ENCODE measurements at places on chromosomes 12 and 14.

DNA sequence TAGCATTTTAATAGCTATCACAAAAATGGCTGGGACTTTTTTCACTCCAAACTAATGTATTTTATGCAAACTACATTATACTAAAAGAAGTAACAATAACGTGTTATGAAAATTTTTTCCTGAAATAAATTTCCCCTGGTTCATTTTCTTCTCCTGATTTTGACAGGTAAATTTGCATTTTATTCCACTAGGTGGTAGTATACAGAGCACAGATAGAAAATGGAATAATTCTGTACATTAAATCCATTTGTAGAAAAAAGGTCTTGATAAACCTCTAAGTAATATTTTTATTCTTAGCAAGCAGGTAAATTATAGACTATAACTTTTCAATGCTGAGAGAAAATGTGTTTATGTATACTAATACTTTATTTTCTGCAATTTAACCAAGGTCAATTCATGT, 96.5 kb downstream of the BCAT1 start:
- DNase-seq, result no peak

DNA sequence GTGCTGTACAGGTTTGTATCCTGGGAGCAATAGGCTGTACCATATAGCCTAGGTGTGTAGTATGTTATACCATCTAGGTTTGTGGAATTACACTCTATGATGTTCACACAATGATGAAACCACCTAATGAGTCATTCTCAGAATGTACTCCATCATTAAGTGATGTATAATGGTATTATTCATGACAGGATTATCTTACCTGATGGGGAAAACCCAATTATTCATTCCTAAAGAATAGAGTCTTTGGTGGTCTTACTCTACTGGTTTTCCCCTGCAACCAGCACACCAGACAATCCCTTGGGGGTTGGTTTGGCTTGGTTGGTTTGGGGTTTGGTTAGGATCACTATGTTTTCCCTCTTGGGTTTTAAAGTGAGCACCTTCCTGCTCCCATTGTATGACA, 12.6 kb upstream of the OR10P1 start:
- no peak for DNase-seq

DNA sequence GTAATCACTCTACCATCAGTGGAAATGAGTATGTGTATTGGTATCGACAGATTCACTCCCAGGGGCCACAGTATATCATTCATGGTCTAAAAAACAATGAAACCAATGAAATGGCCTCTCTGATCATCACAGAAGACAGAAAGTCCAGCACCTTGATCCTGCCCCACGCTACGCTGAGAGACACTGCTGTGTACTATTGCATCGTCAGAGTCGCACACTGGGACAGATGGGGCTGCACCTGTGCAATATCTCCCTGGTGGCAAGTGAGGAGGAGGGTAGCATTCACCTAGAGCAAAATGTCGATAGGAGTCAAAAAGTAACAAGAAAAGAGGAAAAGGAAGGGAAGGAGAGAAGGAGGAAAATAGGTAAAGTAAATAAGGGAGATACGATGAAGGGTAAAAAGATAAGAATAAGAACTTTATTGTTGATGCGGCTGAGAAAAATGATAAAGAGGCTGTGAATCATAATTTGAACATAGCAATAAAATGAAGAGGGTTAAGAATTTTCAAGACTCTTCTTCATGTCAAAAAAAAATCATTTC, 450.5 kb upstream of the OR4E1 start:
- no peak for DNase-seq

GRCh38 chr12:4027412-4027811, 154.2 kb upstream of the PARP11 start:
- DNase-seq, result peak; percentile 21

DNA sequence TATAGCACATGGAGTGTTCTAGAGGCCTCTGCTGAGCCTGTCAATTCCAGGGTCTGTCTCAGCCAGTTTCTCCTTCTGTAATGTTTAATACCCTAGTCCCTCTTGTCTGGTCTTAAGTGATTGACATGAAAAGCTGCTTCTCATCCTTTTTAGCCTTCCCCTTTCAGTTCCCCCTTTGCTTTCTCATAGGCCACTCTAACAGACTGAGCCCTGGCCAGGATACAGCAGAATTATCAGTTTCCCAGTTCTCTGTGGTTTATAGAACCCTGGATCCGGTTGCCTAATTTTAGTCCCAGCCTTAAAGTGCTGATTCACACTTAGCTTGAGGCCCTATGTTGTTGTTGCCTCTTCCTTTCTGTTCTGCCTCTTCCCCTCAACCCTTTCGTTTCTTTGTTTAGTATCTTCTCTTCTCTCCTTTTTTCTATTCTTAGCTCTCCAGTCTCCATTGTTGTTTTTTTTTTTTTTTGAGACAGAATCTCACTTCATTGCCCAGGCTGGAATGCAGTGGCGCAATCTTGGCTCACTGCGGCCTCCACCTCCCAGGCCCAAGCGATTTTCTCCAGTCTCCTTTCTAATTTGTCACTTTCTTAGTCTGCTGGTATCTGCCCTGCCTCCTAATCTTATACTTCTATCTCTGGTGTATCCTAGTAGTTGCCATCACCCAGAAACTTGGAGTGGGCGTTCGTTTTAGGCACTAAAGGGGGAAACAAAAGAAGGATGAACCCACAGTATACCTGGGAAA, 2.9 kb upstream of the BIN2 start:
- peak; percentile 74 for DNase-seq

DNA sequence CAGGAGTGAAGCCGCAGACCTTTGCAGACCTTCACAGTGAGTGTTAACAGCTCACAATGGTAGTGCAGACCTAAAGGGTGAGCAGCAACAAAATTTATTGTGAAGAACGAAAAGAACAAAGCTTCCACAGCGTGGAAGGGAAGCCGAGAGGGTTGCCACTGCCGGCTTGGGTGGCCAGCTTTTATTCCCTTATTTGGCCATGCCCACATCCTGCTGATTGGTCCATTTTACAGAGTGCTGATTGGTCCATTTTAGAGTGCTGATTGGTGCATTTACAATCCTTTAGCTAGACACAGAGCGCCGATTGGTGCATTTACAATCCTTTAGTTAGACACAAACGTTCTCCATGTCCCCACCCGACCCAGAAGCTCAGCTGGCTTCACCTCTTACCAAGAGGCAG, 35.5 kb downstream of the MAPK1IP1L start:
- DNase-seq, result no peak

DNA sequence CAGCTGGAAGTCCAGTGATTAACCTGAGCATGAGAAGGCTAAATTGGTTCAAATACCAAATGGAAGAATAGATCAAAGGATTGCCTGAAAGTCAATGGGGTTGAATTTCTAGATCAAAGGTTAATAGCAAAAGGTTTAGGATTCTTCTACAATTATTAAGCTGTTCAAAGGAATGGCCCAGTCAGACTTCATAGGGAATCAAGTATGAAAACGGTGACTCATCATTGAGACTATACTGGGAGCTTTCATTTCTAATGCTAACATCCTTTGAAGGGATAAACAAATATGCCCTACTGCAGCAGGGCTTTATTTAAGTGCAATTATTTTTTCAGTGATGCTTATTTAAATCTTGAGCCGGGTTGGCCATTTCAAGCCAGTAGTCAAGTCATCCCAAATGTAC, 152.8 kb downstream of the RIMBP2 start:
- no peak for DNase-seq

DNA sequence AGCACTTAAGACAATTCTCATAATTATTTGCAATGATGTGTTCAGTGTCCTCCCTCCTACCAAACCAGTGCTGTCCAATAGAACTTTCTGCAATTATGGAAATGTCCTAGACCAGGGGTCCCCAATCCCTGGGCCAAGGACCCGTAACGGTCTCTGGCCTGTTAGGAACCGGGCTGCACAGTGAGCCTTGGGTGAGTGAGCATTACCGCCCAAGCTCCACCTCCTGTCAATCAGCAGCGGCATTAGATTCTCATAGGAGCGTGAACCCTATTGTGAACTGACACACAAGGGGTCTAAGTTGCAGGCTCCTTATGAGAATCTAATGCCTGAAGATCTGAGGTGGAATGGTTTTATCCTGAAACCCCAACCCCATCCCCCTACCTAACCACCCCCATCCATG, 3.9 kb downstream of the SVOP start:
- no peak for DNase-seq

DNA sequence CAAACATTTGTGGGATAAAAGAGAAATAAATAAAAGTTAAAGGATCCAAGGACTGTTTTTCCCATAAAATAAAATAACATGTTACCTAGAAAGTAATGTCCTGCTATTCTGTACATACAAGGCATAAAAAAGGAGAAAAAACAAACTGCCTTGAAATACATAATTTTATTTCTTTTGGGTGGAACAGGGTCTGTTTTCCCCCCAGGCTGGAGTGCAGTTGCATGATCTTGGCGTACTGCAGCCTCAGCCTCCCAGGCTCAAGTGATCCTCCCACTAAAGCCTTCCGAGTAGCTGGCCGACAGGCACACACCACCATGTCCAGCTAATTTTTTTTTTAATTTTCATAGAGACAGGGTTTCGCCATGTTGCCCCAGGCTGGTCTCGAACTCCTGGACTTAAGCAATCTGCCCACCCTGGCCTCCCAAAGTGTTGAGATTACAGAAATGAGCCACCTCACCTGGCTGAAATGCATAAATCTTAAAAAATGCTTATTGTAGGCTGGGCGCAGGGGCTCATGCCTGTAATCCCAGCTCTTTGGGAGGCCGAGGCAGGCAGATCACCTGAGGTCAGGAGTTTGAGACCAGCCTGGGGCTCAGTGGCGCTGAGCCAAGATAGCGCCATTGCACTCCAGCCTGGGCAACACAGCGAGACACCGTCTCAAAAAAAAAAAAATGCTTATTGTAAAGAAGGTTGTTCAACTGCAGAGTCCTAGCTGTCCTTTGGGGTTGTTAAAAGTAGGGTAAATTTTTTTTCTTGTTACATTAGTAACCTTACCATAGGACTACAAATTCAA, 4.1 kb upstream of the TUBA1C start:
- DNase-seq, result no peak

- DNase-seq, result no peak
These were observed 8.0 kb upstream of the HNF1A start for GRCh38 chr12:120970310-120970709.

DNA sequence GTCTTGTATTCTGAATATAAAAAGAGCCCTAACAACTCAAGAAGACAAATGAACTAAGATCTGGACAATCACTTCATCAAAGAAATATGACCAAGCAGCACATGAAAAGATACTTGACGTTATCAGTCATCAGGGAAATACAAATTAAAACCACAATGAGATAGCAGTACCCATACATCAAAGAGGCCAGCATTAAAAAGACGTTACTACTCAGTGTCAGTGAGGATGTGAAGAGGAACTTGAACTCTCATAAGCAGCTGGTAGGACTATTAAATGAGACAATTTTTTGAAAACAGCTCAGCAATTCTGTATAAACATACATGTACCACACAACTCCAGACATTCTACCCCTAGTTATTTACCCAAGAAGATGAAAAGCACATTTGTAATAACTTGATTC, 55.9 kb downstream of the FERMT2 start:
- DNase-seq, result peak; percentile 64

GRCh38 chr14:85437148-85437547, 92.8 kb upstream of the FLRT2 start:
- no peak for DNase-seq

GRCh38 chr14:48008646-48009045, 333.2 kb upstream of the MDGA2 start:
- no peak for DNase-seq

- no peak for DNase-seq
These were observed 21.5 kb downstream of the CPSF2 start for GRCh38 chr14:92143309-92143708.

GRCh38 chr12:41453409-41453808, 265.3 kb downstream of the PDZRN4 start:
- DNase-seq, result no peak

DNA sequence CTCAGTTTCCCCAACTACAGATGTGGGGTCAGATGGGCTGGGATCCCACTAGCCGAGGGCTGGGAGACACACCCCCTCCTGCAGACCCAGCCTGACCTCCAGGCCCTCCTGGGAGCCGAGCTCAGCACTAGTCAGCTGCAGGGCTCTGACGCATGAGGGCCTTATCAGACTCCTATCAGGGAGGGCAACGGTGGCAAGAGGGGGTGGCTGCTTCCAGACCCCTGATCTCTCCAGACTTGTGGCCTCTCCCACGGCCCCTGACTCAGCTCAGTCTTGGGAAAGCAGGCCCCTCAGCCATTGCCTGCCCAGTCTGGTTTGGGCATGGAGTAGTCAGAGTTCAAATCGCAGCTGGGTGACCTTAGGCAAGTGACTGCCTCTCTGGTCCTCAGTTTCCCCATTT, 2.5 kb downstream of the RASAL1 start:
- DNase-seq, result no peak

- no peak for DNase-seq
These were observed 181.1 kb upstream of the STXBP6 start for GRCh38 chr14:25231004-25231403.

GRCh38 chr12:79388011-79388410, 302.8 kb downstream of the PAWR start:
- DNase-seq, result no peak

DNA sequence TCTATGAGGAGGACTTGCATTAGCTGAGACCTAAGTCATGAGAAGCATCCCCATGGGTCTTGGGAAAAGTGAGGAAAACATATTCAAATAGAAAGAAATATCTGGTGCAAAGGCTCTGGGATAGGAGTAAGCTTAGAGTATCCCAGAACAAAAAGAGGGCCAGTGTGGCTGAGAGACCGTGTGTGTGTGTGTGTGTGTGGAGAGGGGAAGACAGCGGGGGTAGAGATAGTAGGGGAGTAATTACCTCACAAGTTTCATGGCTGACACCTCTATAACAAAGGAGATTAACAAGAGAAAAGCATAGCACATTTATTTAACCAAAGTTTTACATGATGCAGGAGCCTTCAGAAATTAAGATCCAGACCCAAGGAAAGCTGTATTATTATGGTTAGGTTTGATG, 440.5 kb downstream of the RAD51B start:
- no peak for DNase-seq

- no peak for DNase-seq
These were observed 23.7 kb downstream of the KCNA1 start for GRCh38 chr12:4933411-4933810.

DNA sequence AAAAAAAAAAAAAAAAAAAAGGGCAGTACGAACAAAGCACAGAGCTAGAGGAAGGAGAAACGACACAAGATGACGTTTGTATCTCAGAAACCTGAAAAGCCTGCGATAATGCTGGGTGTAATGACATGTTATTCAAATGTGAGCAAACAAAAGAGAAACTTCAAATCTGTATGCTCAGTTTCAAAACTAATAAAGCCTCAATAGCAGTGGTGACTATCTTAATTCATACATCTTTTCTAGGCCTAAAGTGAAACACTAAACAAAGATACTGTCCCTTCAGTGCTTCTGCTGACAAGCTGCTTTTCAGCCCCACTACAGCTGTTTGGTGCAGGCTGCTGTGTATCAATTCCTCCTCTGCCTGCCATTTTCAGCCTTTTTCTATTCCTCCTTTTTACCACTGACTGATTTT, 15.8 kb downstream of the ITPR2 start:
- no peak for DNase-seq

DNA sequence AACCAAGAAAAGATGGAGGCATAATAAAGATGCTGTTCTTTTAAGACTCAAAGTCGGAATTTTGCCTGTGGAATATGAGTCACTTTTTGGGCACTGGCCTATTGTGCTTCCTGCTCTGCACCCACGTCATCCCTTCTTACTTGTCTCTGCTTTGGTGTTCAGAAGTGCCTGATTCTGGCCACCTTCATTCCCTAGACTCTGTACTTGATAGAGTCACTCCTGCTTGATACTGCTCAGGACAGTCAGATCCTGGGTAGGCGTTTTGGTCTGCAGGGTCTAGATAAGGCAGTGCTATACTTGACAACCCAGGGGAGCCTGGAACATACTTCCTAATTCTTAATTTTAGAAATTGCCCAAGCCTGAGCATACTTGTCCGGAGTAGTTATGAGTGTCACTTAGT, 1.9 kb downstream of the LRRK2 start:
- DNase-seq, result peak; percentile 33

Data from M059J (cell line).